ENCODE measurements at places on chromosomes 3 and 15. TPM values are rescaled to one million over a fixed set of nuclear protein-coding genes. Genes with fewer than 3 reads are reported as not detected.

- DNase-seq, result no peak
Observed at GRCh38 chr15:83185561-83185960, 22.1 kb downstream of the HDGFL3 start.

DNA sequence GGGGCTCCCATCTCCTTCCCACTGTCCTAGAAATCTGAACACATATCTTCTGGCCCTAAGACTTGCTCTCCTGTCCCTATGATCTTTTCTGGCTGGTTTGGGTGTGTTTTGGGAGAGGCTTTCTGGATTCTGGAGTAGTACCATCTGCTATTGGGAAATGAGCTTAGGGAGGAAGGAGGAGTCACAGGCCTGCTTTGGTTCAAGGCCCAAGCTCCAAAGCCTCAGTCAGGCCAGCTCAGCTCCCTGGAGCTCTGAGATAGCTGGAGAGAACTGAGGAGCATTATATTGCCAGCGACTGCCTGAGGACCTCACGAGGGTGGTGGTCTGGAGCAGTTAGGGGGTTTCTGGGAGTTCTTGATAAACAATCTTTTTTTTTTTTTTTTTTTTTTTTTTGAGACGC, 18.7 kb downstream of the RASGRF1 start:
- no peak for DNase-seq

DNA sequence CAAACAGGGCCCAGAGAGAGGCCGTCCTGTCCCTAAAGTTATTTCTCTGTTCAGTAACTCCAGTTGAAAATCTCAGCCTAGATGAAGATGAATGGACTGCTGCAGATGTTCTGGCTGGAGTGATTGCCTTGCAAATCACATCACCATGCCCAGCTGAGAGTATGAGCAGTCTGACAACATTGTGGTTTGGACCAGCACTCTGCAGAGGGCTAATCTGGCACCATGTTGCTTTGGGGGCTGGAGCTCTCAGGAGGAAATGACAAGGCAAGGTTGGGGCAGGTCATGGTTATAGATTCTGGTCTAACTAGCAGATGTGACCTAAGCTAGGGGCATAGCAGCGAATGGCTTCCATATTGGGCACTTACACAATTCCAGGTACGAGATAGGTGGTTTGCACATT, 314.2 kb downstream of the CLSTN2 start:
- DNase-seq, result no peak

DNA sequence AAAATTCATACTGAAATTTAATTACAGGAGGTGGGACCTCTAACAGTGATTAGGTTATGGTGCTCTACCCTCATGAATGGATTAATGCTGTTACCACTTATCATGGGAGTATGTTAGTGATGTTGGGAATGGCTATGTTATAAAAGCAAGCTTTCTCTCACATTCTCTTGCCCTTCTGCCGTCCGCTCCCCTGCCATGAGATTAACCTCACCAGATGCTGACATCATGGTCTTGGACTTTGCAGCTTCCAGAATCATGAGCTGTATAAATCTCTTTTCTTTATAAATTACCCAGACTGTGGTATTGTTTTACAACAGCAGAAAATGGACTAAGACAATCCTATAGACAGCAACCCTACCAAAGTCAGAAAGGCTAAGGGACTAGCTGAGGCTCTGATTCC, 884.8 kb downstream of the FHIT start:
- DNase-seq, result no peak

GRCh38 chr15:98938105-98938417, 69.5 kb downstream of the PGPEP1L start:
- DNase-seq, result no peak

DNA sequence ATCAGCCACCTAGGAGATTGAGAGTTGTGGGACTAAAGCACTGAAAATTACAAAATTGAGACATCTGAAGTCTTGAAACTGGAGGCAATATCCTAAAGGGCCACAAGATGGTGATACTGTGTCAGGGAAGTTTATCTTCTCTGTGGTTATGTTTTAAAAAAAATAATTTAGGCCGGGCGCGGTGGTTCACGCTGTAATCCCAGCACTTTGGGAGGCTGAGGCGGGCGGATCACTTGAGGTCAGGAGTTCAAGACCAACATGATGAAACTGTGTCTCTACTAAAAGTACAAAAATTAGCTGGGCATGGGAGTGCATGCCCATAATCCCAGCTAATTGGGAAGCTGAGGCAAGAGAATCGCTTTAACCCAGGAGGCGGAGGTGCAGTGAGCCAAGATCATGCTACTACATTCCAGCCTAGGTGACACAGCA, 17.9 kb upstream of the NIT2 start:
- no peak for DNase-seq

- no peak for DNase-seq
Observed at GRCh38 chr3:58585994-58586393, 8.8 kb upstream of the FAM107A start.

Gene PCLAF
- not detected for total RNA-seq

Gene SPINK8
- not detected for total RNA-seq

Gene OXTR
- total RNA-seq, result 1.3 TPM

DNA sequence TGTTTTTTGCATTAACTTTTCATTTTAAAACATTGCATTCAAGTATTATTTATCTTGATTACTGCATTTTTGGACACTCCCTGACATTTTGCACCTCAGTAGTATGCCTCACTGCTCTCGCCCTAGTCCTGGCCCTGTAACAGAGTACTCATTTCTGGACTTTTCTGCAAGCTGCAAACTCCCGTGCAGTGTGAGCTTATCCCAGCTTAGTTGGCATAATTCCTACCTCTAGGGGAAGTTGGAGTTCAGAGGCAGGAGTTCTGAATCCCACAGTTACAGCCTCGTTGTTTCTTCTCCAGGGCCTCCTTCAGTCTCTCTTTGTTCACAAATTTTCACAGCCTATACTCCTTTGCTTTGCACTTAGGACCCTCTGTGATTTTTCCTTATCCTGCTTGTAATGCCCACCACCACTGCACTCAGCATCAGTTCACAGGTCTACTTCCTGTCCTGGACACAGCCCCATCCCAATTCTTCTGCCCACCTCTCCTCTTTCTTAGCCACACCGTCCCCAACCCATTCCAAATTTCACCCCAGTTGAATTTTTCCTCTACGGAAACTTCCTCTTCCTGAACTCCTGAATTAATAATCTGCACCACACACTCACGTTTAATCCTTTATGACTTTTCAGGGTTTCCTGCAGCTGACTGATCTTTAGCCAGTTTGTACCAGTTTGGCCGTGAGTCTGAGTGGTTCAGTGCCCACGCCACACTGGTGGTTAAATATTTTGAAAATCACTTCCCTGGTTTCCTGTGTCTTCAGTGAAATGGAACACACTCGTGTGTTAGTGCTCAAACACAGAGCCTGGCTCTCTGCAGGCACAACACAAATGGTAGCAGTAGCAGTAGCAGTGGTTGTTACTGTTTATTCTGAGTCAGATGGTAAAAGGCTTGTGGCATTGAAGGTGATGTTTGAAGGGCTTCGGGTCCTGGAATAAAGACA, 6.3 kb upstream of the CTSH start:
- no peak for DNase-seq

Gene THRB
- total RNA-seq, result 13.2 TPM

- no peak for DNase-seq
Observed at GRCh38 chr3:136919799-136920580, 37.8 kb upstream of the IL20RB start.

- no peak for DNase-seq
Observed at GRCh38 chr3:159451067-159451466, 537.6 kb upstream of the IL12A start.

DNA sequence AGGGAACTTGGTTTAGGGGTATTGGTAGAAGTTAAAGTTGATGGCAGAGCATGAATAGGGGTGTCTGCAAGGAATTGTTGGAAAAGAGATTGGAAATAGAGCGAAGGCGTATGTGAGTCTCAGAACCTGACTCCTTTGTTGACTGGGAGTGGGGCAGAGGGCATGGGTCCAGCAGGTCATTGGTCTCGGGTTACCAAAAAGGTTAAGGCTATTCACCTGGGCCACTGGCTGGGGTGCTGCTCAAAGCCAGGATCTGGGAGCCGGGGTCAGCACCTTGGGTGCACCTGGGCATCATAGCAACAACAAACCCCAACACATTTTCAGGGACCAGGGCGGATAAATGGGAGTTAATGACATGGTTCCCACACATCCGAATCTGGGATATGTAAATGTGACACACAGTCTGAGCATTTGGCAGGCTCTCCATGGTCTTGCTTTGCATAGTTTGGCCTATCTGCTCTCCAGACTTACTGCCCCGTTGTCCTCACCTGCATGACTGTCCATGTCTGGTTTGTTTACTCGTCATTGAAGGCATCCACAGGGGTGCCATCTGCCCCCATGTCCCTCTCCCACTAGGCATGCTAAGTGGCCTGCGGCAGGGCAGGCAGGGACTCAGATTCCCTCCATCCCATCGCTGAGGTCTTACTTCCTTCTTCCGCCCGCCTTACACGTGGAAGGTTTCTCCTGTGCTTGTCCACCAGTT, 10.1 kb downstream of the KLF13 start:
- no peak for DNase-seq

DNA sequence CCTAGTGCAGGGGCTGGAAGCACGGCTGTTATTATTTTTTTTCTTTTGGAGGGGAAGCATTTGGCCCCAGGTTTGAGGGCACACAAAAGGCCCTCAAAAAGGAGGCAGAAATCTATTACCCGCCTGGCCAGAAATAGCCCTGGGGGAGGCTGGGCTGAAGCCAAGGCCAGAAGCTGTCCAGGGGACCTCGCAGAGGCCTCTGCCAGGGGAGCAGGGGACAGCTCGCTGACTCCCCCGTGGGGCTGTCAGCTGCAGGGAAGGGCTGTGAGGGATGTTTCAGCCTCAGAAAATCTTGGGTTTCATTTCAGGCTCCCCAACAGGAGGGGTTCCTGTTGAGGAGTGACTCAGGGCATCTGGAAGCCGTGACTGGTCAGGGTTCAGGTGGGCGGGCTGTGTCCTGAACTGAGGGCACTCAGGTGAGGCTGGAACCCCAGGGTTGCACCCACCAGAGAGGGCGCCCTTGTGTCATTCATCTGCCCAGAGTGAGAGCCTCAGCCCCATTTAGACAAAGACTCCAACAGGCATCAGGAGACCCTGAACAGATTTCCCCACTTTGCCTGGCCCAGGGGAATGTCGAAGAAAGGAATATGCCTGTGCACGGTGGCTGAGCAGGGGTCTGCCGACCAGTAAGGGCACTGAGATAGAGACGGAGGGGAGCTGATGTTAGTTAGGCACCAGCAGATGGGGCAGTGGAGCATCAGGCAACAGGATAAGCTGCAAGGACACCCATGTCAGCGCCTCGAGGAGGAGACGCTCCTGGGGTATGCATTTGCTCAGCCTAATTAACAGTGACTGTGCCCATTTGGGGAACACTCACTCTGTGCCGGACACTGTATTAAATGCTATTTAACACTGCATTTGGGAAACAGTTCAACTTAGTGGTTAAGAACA, 43.5 kb upstream of the SLC6A11 start:
- DNase-seq, result no peak

DNA sequence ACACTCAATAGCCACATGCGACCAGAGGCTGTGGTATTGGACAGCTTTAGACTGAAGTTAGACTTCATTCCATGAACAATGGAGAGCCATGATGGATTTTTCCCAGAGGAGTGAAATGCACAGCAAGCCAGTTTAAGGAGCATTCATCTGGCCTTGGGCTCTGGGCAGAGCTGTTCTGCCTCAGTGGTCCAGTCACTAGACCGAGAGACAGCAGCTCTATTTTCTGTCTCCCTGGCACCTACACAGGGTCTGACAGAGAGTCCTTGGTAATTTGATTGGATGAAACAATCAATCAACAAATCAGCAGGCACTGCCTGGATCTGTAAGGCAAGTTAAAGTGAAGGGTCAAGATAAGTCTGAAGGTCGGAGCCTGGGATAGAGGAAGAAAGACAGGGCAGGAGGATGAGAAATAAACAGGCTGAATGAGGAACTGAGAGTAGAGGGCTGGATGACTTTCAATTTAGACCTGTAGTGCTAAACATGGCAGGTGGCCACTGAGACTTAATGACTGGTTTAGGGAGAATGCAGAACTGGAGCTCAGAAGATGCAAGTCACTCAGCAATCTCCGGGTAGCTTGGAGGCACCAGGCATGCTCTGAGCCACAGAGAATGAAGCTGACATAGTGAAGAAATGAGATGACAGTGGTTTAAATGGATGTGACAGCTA, 98.5 kb upstream of the SLC25A36 start:
- no peak for DNase-seq

- no peak for DNase-seq
Observed at GRCh38 chr3:31157893-31158620, 263.6 kb upstream of the GADL1 start.

GRCh38 chr3:24336101-24336500, 158.5 kb downstream of the THRB start:
- peak; percentile 59 for DNase-seq

DNA sequence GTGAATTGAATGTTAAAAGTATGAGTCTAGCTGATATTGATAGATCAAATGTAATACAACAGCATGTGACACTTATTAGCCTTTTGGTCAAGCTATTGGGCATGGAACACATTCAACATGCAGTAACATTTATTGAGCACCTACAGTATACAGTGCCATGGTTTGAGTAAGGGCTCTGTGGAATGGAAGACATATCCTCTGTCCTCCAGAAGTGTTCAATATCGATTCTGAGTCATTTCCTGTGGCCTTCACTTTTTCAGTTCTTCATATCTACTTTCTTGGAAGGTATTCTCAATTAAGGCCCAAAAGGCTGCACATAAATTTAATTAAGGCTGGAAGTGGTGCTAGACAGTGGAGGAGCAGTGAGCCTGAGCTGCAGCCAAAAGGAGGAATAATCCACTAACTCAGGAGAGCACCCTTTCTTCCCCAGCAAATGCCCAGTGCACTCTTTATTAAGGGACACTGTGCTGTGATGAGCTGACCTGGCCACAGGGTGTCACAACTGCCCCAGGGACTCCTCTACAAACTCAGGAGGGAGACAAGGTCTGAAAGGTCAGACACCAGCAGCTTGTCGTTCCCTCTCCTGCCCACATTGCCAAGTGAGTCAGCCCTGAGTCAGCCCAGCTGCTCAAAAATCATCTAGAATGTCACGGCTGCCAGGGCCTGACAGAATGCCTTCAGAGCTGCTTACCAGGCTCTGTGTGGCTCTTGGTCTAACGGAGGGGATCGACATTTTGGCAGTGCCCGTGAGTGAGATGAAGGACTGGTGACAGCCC, 544.8 kb downstream of the AGBL1 start:
- DNase-seq, result no peak

DNA sequence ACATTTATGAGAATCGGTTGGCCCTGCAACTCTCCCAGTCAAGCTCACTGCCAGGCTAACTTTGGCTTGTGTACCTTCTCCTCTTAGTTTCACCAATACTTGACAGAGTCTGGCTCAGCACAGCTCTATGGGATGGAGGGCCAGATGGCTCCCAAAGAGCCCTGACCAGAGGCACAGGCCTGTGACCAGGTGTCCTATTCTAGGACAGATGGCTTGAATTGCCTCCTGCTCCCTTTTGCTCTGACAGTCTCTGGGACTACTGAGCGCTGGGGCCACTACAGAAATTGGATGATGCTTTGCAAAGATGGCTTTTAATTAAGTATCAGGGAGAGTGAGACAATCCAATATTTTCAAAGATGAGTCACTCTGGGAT, 10.3 kb upstream of the ARID3B start:
- no peak for DNase-seq

GRCh38 chr3:4633078-4634004, 140.2 kb downstream of the ITPR1 start:
- no peak for DNase-seq

All from sciatic nerve (tissue), 2 donors.